ENCODE measurements at places on chromosomes 3 and 15. TPM values are rescaled to one million over a fixed set of nuclear protein-coding genes. Genes with fewer than 3 reads are reported as not detected.
A peak's percentile ranks its signal among the peaks of the same experiment; 100 is the strongest.

DNA sequence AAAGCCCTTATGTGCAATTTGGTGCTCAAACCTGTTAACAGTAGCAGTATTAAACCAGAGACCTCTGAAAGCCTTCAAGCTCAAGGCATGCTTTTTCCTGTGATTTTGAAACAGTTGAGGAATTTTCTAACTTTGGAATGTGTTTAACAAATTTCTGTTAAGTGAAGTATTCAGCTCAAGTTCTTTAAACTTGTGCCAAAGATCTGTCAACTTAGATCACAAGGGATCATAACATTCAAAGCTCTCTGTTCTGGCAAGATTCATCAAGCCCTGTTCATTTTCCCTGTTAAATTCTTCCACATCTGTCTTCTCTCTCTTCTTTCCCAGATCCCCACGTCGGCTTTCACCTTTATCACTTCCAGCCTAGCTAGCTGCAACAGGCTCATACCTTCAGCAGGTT, 28.8 kb upstream of the RYK start:
- H3K27me3 ChIP-seq = no peaks in the 10 kb centered on the region
- DNase-seq = no peak
- H3K4me3 ChIP-seq = no peak overlapping the region
- no peaks in the 10 kb centered on the region for H3K4me1 ChIP-seq
- H3K36me3 ChIP-seq = no peaks in the 10 kb centered on the region
- no peak overlapping the region for H3K27ac ChIP-seq

- no peaks in the 10 kb centered on the region for H3K27me3 ChIP-seq
- no peak overlapping the region for H3K27ac ChIP-seq
- no peak overlapping the region for H3K4me3 ChIP-seq
- peaks cover 4% of the 10 kb centered on the region for H3K4me1 ChIP-seq
Measured at GRCh38 chr3:100781301-100781700, 72.0 kb downstream of the TFG start.

Gene TTLL13
- total RNA-seq = 0.18 TPM

DNA sequence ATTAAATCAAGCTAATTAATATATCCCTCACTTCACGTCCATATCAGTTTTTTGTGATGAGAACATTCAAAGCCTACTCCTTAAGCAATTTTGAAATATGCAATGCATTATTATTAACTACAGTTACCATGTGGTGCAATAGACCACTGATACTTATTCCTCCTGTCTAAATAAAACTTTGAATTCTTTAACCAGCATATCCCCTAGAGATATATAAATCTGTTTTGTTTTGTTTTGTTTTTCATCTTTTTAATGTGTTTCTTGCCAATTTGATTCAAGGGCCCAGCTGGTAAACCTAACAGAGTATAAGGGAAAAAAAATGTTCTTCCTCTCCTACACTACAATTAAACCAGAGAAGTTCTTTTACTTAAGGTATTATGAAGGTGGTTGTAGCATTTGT, 524.2 kb downstream of the NAALADL2 start:
- DNase-seq = no peak
- no peak overlapping the region for H3K4me3 ChIP-seq
- no peaks in the 10 kb centered on the region for H3K27me3 ChIP-seq
- no peak overlapping the region for H3K27ac ChIP-seq

GRCh38 chr3:172203522-172204258, 164.3 kb downstream of the FNDC3B start:
- no peak overlapping the region for H3K4me3 ChIP-seq
- H3K36me3 ChIP-seq = peaks cover 31% of the 10 kb centered on the region
- H3K4me1 ChIP-seq = peaks cover 44% of the 10 kb centered on the region
- peak overlapping the region; percentile 48 for H3K27ac ChIP-seq
- no peaks in the 10 kb centered on the region for H3K27me3 ChIP-seq

GRCh38 chr3:50572801-50573371, 3.6 kb downstream of the HEMK1 start:
- peaks cover 8% of the 10 kb centered on the region for H3K4me1 ChIP-seq
- H3K36me3 ChIP-seq = no peaks in the 10 kb centered on the region
- no peak for DNase-seq
- no peak overlapping the region for H3K27ac ChIP-seq
- H3K4me3 ChIP-seq = no peak overlapping the region

DNA sequence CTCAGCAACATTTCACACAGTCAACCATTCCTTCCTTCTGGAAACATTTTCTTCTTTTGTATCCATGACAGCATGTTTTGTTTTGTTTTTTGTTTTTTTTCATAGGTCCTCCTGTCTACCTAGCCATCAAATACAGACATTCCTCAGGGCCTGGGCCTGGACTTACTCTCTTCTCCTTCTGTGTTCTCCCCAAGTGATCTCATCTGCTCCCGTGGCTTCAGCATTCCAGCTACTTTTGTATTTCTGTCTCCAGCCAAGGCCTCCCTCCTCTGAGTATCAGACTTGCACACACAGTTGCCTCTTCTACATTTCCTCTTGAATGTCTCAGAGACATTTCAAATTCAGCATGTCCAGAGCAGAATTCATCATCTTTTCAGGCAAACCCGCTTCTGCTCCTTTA, 82.4 kb downstream of the HCN4 start:
- DNase-seq = no peak
- H3K27ac ChIP-seq = no peak overlapping the region
- peaks cover 30% of the 10 kb centered on the region for H3K36me3 ChIP-seq

- no peak for DNase-seq
- H3K4me1 ChIP-seq = peaks cover 16% of the 10 kb centered on the region
- no peak overlapping the region for H3K27ac ChIP-seq
- H3K27me3 ChIP-seq = peaks cover 5% of the 10 kb centered on the region
- H3K4me3 ChIP-seq = no peak overlapping the region
Measured at GRCh38 chr15:69720536-69720935, 267.9 kb downstream of the RPLP1 start.

DNA sequence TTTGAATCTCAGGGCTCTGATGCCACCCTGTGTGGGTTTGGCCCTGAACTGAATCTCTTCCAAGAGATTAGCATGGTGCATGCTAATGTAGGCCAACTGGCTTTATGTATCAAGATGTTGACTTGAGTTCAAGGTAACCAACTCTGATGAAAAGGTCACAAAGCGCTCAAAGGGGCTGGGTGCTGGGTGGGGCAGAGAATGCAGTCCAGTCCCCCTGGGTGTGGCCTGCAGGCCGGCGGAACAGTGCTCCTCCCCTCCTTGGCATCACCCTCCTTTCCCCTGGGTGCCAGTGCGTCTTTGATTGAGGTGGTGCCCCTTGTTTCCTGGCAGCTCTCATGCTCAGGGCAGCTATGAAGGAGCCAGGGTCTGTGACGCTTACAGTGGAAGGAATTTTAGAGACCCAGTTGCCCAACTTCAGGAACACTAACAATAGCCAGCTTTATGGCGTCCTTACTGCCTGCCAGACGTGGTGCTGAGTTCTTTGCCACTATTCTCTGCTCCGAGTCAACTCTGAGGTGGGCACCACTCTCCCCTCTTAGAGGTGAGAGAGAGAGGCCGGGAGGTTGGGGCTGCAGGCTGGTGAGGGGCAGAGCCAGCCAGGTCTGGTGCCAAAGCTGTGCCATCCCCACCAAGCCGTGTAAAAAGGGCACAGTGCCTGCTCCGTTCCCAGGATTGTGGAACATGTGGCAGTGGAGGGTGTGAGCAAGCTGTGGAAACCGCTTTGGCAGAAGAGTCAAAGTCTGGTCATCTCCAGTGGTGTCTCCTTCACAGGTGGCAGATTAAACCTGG, 9.8 kb downstream of the SYNM start:
- no peak overlapping the region for H3K4me3 ChIP-seq
- no peaks in the 10 kb centered on the region for H3K36me3 ChIP-seq
- no peaks in the 10 kb centered on the region for H3K4me1 ChIP-seq
- no peak overlapping the region for H3K27ac ChIP-seq
- no peaks in the 10 kb centered on the region for H3K27me3 ChIP-seq
- DNase-seq = no peak

Gene LTF
- total RNA-seq = 0.14 TPM

Gene SRP14
- 190 TPM for total RNA-seq

DNA sequence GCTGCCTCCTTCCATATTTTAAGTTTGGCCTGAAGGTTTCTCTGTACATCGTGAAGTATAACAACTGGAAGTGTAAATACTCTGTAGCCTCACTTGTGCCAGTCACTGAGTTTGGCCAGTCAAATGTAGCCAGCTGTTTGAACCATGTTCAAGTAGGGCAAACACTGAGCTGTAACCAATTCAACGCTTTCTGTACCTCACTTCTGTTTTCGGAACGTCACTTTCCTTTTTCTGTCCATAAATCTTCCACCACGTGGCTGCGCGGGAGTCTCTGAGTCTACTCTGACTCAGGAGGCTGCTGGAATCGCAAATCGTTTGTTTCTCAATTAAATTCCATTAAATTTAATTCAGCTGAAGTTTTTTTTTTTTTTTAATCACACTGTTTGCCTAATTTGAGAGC, 88.8 kb upstream of the RARB start:
- H3K27ac ChIP-seq = no peak overlapping the region
- no peak overlapping the region for H3K4me3 ChIP-seq
- no peak for DNase-seq
- H3K4me1 ChIP-seq = peaks cover 11% of the 10 kb centered on the region
- no peaks in the 10 kb centered on the region for H3K36me3 ChIP-seq

DNA sequence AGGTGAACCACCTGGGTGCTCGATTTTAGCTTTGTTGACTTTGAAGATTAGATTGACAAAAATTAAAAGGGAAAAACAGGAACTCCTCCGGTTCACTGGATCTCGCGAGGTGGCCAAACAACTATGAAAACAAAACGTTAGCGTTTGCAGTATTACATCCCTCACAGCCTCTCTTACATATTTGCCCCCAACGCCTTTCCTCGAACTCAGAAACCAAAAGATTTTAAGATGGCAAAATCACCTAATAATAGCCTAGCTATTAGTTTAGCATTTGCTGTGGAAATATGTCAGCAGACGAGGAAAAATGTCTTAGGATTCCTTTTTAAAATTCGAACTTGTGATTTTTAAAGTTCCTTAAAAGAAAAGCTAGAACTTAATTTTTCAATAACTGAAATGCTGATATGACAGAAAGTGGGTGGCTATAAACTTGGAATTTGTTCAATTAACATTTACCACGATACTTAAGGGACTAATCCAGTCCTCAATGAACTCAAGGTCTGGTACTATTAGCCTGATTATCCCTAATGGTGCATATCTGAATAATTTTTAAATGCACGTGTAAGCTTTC, 491 bp upstream of the SENP7 start:
- H3K4me1 ChIP-seq = peaks cover 26% of the 10 kb centered on the region
- no peaks in the 10 kb centered on the region for H3K36me3 ChIP-seq
- DNase-seq = no peak
- no peaks in the 10 kb centered on the region for H3K27me3 ChIP-seq
- peak overlapping the region; percentile 95 for H3K4me3 ChIP-seq
- H3K27ac ChIP-seq = peak overlapping the region; percentile 94

DNA sequence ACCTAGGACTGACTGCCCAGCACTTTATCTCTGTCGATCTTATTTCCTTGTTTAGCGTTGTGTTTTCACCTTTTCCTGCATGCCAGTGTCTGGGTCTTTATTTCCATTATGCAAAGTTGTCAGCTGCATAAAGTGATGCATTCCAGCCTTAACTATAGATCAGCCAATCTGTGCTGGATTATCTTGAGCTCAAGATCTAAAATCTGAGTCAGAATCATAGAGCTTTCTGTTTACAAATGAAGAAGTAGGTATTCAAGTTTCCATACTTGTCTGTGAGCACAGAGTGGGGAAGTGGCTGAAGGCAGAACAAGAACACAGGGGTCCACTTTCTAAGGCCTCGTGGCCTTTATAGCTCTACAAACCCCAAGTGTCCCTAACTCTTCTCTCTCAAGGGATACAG, 82.4 kb upstream of the PLCL2 start:
- no peak for DNase-seq
- no peak overlapping the region for H3K4me3 ChIP-seq
- peaks cover 2% of the 10 kb centered on the region for H3K27me3 ChIP-seq
- H3K4me1 ChIP-seq = peaks cover 16% of the 10 kb centered on the region

- no peaks in the 10 kb centered on the region for H3K4me1 ChIP-seq
- no peaks in the 10 kb centered on the region for H3K27me3 ChIP-seq
- no peak for DNase-seq
- no peak overlapping the region for H3K4me3 ChIP-seq
- no peak overlapping the region for H3K27ac ChIP-seq
- H3K36me3 ChIP-seq = no peaks in the 10 kb centered on the region
Measured at GRCh38 chr3:156434921-156435320, 120.0 kb downstream of the SSR3 start.

Gene DGKG
- total RNA-seq = 0.92 TPM

Gene NEIL1
- 24.9 TPM for total RNA-seq

Gene CCDC66
- total RNA-seq = 17.9 TPM

Gene CHDH
- total RNA-seq = 10.6 TPM

Gene GOLGA8N
- total RNA-seq = 1.8 TPM

Gene SH2D7
- not detected for total RNA-seq

Gene ST3GAL6
- total RNA-seq = 8.3 TPM

GRCh38 chr3:170517242-170517945, 68.5 kb downstream of the SLC7A14 start:
- H3K27ac ChIP-seq = no peak overlapping the region
- H3K4me1 ChIP-seq = peaks cover 8% of the 10 kb centered on the region
- no peak overlapping the region for H3K4me3 ChIP-seq
- DNase-seq = no peak
- no peaks in the 10 kb centered on the region for H3K36me3 ChIP-seq
- H3K27me3 ChIP-seq = no peaks in the 10 kb centered on the region

Gene CIDEC
- not detected for total RNA-seq

Gene CCDC33
- 5.6 TPM for total RNA-seq

DNA sequence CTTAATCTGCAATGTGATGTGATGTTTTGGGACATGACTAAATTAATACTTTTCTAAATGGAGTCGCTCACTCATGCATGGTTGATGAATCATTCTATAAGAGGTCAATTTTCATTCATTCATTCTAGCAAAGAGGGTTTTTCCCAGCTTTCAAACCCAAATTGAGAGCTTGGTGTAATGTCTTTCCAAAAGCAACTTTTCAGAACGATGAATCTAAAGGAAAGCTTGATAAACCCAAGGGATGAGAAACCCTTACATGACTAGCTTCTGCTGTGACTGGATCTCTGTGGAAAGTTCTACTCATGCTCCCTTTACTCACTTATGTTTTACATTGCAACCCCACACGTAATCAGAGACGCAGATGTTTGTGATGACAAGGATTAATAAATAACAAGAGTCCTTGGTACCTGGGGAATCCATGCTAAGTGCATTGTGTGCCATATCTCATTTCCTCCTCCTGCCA, 47.7 kb downstream of the PDZRN3 start:
- no peak for DNase-seq
- no peak overlapping the region for H3K4me3 ChIP-seq
- peaks cover 5% of the 10 kb centered on the region for H3K4me1 ChIP-seq
- no peak overlapping the region for H3K27ac ChIP-seq
- H3K27me3 ChIP-seq = no peaks in the 10 kb centered on the region
- H3K36me3 ChIP-seq = no peaks in the 10 kb centered on the region

Gene PARP15
- total RNA-seq = 0.37 TPM

- H3K4me3 ChIP-seq = no peak overlapping the region
- H3K27ac ChIP-seq = no peak overlapping the region
- H3K36me3 ChIP-seq = no peaks in the 10 kb centered on the region
- no peaks in the 10 kb centered on the region for H3K27me3 ChIP-seq
- H3K4me1 ChIP-seq = peaks cover 9% of the 10 kb centered on the region
Measured at GRCh38 chr15:38378161-38378560, 75.8 kb upstream of the FAM98B start.

Gene SLC9A9
- total RNA-seq = 1.2 TPM

Measured in WTC11 (cell line).